Activated CD8-positive, alpha-beta memory T cell treated with anti-CD3 and anti-CD28 coated beads for 1 hour (primary cell): ENCODE measurements at places on chromosomes 2 and 18.

- no peak for DNase-seq
Observed at GRCh38 chr2:62266433-62267038, 70.6 kb downstream of the B3GNT2 start.

- DNase-seq: no peak
Observed at GRCh38 chr18:58226429-58226828, 182.4 kb downstream of the NEDD4L start.

GRCh38 chr18:24588440-24588839 lies 128.0 kb downstream of the HRH4 start:
- no peak for DNase-seq

GRCh38 chr2:158907926-158908456 lies 60.4 kb upstream of the TANC1 start:
- DNase-seq: no peak

DNA sequence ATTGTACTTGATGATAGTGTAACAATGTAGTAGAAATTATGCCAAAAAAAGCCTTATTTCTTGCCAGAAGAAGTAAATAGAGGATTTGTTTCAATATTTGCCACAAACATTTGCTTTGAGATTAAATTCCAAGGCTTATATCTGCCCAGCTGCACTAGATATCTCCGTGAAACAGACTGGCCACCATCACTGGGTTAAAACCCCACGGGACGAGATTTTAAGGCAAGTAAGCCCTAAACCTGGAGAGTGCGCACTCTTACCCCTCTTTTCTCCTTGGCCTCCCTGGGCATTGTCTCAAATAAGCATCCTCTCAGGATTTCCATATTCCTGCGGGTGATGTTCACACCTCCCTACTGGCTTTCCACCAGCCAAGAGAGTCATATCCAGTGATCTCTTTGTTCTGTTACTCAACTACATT lies 334.4 kb downstream of the AGPS start:
- no peak for DNase-seq

DNA sequence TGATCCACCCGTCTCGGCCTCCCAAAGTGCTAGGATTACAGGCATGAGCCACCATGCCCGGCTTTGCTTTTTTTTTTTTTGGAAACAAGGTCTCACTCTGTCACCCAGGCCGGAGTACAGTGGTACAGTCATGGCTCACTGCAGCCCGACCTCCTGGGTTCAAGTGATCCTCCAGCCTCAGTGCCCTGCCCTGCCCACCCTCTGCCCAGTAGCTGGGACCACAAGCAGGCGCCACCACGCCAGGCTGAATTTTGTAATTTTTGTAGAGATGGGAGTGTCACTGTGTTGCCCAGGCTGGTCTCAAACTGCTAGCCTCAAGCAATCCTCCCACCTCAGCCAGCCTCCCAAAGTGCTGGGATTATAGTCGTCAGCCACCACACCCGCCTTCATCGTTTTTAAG lies 11.6 kb upstream of the PSD4 start:
- DNase-seq: no peak

GRCh38 chr2:108593547-108594098 lies 59.4 kb downstream of the LIMS1 start:
- no peak for DNase-seq

DNA sequence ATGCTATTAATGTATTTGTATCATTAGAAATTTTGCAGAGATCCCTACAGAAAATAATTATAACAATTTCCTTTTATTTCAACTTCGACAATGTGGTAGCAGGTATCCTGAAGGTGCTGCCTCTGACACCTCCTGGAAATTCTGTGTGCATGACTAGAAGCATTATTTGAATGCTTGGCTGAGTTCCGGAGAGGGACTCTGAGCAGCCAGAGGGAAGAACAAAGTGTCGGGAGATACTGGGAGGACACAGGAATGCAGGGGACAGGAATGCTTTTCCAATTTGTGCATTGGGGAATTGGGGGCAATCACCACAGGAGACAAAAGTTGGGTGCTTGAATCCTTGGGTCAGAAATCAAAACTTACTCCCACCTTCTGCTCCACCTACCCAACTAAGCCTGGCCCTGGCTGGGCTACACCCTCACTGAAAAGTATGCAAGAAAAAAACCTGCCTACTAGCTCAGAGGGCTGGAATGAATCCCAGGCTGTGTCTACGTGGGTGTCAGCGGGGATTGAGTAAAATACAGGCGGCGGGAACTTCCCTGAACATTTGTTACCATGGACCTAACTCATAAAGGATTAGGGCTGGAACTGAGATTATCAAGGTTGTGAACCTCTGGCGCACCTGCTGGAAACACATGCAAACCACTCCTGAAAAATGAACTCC lies 299.3 kb downstream of the SOX11 start:
- DNase-seq: no peak
